ENCODE measurements at places on chromosomes 5 and 9.

DNA sequence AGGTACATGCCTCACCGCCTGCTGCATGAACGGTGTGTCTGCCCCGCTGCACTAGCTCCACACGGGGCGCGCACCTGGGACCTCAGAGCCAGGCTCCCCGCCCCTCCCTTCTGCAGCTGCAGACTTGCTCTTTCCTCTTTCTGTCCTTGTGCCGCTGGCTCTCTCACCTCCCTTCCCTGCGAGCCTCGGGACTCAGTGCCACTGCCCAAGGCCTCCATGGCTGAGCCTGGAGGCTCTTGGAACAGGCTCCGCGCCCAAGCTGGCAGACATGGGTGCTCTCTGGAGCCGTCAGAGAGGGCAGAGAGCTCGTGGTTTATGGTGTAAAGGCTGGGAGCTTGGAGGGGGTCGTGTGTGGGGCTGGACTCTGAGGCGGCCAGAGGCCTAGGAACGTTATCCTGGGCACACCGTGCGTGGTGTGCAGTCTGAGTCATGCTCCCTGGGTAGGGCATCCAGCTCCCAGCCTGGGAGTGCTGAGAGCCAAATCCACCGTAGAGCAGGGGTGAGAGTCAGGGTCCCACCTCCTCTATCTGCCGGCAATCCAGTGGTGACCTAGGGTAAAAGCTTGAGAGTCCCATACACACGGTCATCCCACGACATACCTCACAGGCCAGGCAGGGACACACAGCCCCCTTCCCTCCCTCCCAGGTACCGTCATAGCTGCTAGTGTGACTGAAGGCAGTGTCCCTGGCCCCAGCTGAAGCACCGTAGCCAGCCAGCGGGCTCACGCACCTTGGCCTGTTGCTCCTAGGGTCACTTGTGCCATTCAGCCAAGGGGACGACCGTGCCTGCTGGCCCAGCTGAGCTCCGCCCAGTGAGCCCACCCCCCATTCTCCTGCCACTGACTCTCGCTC is 22.4 kb downstream of the GOLGA2 start:
- peaks cover 15% of the 10 kb centered on the region for H3K4me1 ChIP-seq
- no peak overlapping the region for H3K27ac ChIP-seq
- H3K4me3 ChIP-seq, result no peak overlapping the region
- peaks cover 11% of the 10 kb centered on the region for H3K27me3 ChIP-seq

- no peak overlapping the region for H3K4me3 ChIP-seq
- no peaks in the 10 kb centered on the region for H3K27me3 ChIP-seq
- no peak overlapping the region for H3K27ac ChIP-seq
Measured at GRCh38 chr9:23322392-23322791, 503.6 kb downstream of the ELAVL2 start.

- H3K27me3 ChIP-seq, result peaks cover 18% of the 10 kb centered on the region
- no peak overlapping the region for H3K4me3 ChIP-seq
- H3K4me1 ChIP-seq, result no peaks in the 10 kb centered on the region
- H3K27ac ChIP-seq, result no peak overlapping the region
Measured at GRCh38 chr5:135480511-135480910, 28.4 kb upstream of the TIFAB start.

DNA sequence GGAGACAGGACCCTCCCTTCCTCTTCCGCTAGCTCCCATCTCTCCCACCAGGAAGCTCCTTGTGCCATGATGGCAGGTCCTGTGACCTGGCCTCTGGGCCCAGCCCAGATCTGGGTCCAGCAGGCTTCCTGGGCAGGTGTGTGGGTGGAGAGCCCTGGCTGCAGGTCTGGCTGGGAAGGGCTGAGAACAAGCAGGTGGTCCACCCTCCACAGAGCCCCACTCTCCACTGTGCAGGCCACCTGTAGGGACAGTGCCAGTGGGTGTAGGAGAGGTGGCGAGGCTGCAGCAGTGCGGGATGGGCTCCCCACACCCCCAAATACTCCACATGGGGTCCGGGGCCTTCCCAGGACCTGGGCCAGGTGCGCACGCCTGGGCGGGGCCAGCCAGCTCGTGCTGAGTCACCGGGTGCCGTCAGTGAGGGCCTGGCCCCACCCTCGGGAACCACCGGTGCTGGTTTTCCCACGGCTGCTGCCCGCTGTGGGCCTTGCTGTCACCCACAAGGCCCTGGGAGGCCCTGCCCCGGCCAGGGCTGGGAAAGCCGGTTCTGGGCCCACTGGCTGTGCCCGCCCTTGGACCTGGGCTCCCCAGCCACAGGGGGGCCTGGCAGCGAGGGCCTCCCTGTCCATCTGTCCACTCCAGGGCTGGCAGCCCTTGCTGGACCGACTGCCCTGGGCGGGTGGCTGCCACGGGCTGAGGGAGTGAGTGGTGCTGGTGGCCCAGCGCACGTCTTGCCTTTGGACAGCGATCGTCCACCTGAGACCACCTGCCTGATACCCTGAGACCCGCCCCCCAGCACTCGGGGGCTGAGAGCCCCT is 9.3 kb upstream of the NRARP start:
- no peak for DNase-seq
- no peak overlapping the region for H3K4me3 ChIP-seq
- peaks cover 7% of the 10 kb centered on the region for H3K27me3 ChIP-seq
- peaks cover 5% of the 10 kb centered on the region for H3K4me1 ChIP-seq

DNA sequence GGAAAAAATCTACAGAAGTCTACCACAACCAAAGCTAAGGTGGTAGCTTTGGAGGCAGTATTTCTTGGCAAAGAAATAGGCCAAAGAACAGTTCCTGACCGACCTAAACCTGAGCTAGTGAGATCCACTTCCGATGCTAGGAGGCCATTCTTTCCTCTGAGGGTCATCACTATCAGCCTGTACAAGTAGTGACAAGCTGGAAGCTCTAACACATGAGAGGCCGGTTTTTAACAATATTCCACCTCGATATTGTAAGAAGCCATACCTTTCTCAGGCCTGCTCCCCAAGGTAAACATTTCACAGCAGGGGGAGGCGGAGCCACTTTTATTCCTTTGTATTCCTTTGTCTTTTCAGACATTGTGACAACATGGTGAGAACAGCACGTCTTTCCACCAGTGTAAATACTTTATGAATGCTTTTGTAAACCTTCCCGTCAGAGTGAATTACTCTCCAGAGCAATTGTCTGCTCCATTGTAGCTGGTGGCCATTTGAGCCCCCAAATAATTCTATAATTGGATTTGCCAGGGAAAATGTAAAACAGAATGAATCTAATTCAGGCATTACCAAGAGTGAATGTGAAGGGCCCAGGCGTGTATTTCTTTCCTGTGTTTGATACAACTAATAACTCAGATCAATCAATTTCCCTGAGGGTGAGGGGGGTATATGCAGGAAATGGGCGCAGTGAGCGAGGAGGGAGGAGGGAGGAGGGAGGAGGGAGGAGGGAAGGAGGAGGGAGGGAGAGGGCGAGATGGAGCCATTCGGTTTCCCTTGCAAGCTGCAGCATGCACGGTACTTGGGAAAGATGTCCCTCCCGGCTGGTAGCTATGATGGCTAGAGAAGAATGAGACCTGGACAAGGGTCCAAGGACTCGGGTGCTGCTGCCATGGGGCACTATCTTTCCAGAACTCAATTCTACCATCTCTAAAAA is 166.6 kb downstream of the CDK5RAP2 start:
- H3K27me3 ChIP-seq, result peaks cover 1% of the 10 kb centered on the region
- H3K4me3 ChIP-seq, result no peak overlapping the region
- peaks cover 23% of the 10 kb centered on the region for H3K4me1 ChIP-seq
- peaks cover 23% of the 10 kb centered on the region for H3K36me3 ChIP-seq

DNA sequence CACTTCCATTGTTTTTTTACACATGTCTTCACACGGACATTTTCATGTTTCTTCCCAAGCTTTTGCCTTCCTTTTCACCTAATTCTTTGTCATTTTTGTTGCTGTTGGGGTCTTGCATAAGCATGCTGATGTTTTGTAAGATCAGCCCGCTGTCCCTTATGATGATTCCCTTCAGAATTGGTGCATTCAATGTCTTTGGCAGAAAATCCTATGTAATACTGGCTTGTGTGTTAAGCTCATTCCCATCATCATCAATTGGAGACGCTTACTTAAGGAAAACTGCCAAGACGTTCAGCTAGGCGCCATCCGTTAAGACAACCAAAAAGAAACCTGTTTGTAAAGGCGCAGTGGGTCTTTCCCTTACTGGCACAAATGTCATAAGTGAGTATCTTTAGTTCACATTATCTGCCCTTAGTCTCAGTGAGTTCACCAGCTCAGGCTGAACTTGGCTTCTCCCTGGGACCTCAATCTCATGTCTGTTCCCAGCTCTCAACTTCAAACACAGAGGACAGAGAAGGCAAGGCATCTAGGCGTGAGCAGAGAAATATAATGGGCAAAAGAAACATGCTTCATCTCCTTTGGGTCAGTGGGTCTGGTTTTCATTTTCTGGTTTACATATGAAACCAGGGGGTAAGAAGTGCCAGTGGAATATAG is 97.9 kb downstream of the EFNA5 start:
- H3K27me3 ChIP-seq, result peaks cover 2% of the 10 kb centered on the region
- H3K27ac ChIP-seq, result no peak overlapping the region
- H3K4me1 ChIP-seq, result peaks cover 26% of the 10 kb centered on the region
- DNase-seq, result no peak
- H3K36me3 ChIP-seq, result no peaks in the 10 kb centered on the region

DNA sequence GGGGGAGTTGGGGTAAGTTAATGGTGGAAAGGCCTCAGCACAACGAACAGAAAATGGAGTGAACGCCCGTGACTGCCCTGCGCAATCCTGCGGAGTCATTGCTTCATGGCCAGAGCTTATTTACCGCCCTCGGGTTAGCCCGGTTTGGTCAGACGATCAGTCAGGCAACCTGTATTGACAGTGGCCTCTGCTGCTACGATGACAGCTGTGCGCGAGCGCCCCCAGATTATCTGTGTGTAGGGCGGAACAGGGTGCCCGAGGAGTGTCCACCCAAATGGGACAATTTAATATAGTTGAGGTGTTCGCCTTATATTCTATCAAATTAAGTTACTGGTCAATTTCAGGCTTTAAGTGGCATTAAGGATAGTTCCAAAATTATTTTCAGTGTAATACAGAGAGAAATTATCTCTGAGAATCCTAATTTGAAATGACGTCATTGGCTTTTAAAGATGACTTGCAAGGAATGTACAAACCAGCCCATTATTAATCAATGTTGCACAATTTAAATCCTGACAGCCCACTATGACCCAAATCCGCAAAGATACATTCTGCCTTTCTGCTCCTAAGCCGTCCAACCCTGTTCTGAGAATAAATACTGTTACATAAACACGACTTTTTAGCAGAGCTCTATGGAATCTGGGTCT is 879 bp upstream of the UBQLN1 start:
- H3K36me3 ChIP-seq, result peaks cover 12% of the 10 kb centered on the region
- DNase-seq, result peak; percentile 40
- peaks cover 31% of the 10 kb centered on the region for H3K4me1 ChIP-seq
- peak overlapping the region; percentile 94 for H3K4me3 ChIP-seq

All from endothelial cell (in vitro differentiated cells).